Activated naive CD4-positive, alpha-beta T cell treated with anti-CD3 and anti-CD28 coated beads, Interleukin-2, amount 10 ng/mL, durations not matched to agents 7 days and 5 days (primary cell): ENCODE measurements at places on chromosomes 4 and X.
A peak's percentile ranks its signal among the peaks of the same experiment; 100 is the strongest.

GRCh38 chr4:139441029-139441428 is 12.9 kb upstream of the RAB33B start:
- DNase-seq = no peak

DNA sequence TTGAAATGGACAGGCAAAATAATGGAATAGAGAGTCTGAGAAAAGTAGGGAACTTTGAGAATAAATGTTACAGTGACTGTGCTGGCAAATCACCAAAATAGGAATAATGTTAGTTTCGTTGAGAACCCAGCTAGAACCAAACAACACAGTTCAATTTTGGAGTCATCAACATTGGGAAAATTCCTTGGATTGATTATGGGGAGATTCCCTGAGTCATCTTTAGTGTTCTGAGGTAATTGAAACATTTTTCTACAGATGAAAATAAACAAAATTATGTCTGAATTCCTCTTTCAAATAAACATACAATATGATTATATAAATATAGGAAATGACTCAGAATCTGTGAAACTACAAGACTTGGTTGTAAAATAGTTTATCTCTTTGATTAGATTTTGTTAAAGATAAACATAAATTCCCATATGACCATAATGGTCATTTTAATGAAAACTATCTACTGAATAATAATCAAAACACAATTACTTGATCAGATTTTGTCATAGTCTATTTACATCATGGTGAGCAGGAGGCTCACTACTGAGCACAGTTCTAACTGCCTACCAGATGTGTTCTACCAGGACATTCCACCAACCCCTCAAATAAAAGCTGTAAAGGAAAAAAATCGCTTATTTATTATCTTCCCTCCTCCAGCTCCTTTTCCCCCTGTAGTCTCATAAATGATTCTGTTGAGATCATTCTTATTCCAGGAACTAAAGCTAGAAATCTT is 51.4 kb upstream of the GABRA2 start:
- DNase-seq = no peak

DNA sequence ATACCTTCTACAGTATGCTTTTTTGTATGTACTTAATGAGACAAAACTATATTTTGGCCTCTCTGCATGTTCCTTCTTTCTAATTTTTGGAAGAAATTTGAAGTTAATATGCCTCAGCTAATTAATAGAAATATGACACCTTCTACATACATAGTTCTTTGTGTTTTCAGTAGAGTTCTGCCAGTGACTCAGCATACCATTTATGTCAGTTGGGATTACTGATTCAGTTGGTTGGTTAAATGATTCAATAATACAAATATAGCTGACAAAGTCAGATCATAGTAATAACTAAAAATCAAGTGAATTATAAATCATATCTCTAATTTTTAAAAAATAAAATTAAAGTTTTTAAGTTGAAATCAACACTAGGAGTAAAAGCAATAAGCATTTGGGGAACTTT is 16.8 kb downstream of the BTC start:
- DNase-seq = no peak

- no peak for DNase-seq
Observed at GRCh38 chr4:177517862-177518261, 75.6 kb upstream of the AGA start.

GRCh38 chr4:105613306-105613705 is 60.9 kb downstream of the ARHGEF38 start:
- DNase-seq = no peak

DNA sequence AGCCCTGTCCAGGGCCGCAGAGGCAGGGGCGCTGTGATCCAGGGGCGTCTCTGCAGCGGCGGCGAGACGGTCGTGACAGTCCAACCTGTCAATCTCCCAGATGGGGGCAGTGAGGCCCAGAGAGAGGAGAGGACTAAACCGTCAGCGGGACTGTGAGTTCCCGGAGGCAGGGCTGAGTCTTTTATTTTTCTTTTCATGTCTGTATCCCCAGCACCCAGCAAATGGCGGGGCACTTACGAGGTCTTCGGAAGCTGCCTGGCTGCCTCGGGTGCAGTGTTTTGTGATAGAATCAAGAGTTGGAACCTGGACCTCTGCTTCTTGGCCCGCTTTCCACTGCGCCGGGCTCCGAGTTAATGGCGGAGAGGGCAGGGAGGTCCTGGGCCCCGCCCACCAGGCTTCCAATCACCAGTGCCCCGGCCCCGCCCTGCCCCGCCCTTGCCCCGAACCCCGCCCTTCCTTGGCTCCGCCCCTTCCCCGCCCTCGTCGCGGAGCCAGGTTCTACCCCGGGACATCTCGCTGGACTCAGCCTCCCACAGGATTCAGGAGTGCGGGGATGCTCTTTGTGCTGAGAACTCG is 35.3 kb upstream of the GRPEL1 start:
- peak; percentile 90 for DNase-seq

GRCh38 chr4:66629927-66630326 is 915.4 kb downstream of the CENPC start:
- no peak for DNase-seq

- peak; percentile 69 for DNase-seq
Observed at GRCh38 chr4:40194602-40195161, 2.1 kb upstream of the RHOH start.

- no peak for DNase-seq
Observed at GRCh38 chrX:56763556-56764152, 34.6 kb downstream of the NBDY start.

DNA sequence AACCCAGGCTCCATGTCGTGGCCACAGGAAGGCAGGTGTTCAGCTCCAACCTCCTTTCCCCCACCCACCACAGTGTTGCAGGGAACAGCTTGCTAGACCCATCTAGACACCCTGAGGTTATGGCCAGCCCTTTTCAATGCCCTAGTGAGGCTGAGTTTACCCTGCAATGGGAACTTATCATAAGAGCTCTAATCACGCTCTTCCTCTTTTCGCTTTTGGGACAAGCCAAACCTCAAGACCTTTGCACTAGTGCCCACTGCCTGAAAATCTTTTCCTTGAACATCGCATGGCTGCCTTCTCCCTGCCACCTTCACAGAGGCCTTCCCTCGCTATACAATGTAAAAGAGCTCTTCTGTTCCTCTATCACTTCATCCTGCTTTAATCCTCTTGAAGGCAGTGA is 2.4 kb upstream of the FGFBP2 start:
- DNase-seq = no peak

DNA sequence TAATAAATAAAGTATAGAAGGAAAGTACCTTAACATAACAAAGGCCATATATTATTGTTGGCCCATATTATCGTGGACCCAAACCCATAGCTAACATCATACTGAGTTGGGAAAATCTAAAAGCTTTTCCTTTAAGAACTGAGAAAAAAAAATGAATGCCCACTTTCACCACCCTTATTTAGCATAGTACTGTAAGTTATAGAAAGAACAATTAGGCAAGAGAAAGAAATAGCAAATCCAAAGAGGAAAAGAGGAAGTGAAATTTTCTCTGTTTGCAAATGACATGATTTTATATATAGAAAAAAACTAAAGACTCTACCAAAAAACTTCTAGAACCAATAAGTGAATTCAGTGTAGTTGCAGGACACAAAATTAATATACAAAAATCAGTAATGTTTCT is 1854.6 kb downstream of the PCDH7 start:
- DNase-seq = no peak

GRCh38 chr4:79949178-79949577 is 123.9 kb downstream of the ANTXR2 start:
- DNase-seq = no peak

DNA sequence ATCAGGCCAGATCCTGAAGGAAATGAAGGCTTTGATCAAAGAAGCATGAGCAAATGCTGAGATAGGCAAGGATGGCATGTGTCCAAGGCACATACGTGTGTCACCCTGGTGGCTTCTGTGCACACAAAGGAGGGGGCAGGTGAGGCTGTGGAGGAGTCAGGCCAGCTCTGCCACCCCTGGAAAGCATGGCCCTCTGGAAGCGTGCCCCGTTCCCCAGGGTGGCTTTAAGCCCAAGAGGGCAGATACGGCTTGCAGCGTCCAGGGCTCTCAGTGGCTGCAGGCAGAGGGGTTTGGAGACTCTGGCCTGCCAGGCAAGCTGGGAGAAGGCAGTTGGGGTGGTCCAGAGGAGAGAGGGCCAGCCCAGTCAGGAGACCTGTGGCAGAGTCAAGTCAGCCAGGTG is 25.6 kb downstream of the PNMA6E start:
- DNase-seq = no peak

DNA sequence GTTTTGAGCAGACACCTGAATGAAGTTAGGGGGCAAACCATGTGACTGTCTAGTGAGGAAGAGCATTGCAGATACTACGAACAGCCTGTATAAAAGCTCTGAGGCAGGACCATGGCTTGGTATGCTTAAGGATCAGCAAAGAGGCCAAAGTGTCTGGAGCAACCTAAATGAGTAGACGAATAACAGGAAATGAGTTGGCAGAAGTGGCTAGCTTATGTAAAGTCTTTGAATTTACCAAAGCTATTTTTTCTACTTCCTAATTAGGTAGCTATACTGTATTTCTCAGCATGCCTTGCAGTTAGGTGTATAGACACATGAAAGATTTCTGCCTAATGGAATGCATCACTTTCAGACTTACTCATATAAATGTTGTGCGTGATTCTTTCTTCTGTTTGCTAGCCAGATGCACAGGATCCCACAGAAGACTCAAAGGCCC is 9.3 kb upstream of the GPRIN3 start:
- peak; percentile 23 for DNase-seq

DNA sequence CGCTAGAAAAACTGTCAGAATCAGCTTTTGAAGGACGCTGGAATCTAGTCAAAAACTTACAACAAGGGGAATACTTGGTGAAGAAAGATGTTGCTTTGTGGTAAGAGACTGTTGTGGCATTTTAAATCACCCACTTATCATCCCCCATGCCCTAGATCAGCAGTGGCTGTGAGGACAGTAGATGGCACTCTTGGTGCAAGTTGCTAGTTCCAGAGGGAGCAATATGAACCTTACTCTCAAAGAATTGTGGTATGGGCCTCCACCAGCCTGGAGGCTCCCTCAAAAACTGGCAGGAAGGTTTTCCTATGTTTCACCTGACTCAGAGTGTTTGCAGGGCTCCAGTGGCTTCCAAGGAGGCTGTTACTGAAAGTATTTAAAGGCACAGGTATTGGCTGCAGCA is 37.7 kb upstream of the SLC16A2 start:
- DNase-seq = peak; percentile 25

DNA sequence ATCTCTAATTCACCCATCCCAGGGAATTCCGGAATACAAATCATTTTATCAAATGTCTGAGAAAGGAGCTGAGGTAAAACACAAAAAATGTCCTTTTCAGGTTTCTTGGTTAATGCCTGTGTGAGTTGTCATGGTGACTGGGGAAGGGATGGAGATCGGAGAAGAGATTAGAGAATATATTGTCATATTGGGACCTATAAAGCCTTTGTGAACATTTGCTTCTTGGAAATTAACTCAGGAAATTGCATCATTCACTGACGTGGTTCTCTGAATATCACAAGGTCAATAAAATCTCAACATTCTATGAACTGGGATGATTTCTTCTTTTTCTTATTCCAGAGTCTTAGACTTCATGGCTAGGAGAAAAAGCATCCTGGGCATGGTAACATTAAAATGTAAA is 174.8 kb upstream of the GLRA2 start:
- DNase-seq = no peak

DNA sequence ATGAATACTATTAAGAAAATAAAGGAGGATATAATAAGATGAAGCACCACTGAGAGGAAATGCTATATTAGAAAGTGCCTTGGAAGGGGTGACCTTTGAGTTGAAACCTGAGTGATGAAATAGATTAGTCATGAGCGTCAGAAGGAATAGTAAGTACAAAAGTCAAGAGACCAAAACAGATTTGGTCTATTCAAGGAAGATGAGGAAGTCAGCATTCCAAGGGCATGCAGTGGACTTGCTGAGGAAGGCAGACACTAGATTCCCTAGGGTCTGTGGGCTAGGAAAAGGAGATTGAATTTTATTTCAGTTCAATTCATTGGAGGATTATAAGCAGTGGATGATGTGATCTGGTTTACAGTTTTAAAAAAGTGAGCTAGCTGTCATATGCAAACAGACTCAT is 73.0 kb upstream of the WDFY3 start:
- DNase-seq = no peak

DNA sequence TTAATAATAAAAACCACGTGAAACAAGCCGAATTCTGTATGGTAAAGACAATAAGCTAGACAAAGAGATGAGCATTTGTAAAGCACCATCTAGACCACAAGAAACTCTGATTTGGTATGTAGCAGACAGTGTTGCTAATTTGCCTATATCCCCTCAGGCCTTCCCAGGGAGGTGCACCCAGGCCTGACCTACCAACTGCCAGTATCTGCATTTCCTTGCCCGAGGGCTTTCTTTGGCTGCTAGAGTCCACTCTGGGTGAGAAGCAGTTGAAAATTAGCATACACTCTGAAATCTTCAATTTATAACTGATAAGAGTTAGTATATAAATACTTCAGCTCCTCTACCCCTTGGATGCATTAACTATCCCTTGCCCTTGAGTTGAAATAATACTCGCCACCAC is 37.4 kb upstream of the IL1RAPL1 start:
- DNase-seq = no peak

GRCh38 chrX:30930679-30931078 is 41.6 kb upstream of the TAB3 start:
- no peak for DNase-seq
